Fibroblast of the conjunctiva (primary cell): ENCODE measurements at places on chromosomes 2 and 18.
A peak's percentile ranks its signal among the peaks of the same experiment; 100 is the strongest.

GRCh38 chr2:230575642-230576324 is 136.9 kb upstream of the CAB39 start:
- DNase-seq: no peak

GRCh38 chr2:72975017-72975416 is 57.7 kb downstream of the EMX1 start:
- no peak for DNase-seq

- no peak for DNase-seq
Measured at GRCh38 chr18:76490670-76491472, 4.2 kb downstream of the ZNF516 start.

DNA sequence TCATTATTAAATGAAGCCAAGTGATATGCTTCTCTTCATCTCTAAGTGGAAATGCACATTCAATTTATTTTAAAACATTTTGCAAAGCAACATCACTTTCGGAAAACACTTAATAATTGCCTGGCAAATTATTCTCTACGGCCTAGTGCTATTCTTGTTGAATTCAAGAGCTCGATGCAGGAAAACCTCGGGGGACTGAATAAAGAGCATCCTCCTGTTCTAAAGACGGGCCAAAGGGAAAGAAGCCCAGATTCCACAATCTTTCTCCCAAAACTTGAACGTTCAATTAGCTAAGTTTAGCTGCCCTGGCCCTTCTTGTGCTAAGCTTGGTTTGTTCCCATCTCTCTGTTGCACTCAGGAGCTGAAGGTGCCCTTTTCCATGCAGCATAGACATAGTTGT is 23.2 kb upstream of the SEH1L start:
- DNase-seq: no peak

DNA sequence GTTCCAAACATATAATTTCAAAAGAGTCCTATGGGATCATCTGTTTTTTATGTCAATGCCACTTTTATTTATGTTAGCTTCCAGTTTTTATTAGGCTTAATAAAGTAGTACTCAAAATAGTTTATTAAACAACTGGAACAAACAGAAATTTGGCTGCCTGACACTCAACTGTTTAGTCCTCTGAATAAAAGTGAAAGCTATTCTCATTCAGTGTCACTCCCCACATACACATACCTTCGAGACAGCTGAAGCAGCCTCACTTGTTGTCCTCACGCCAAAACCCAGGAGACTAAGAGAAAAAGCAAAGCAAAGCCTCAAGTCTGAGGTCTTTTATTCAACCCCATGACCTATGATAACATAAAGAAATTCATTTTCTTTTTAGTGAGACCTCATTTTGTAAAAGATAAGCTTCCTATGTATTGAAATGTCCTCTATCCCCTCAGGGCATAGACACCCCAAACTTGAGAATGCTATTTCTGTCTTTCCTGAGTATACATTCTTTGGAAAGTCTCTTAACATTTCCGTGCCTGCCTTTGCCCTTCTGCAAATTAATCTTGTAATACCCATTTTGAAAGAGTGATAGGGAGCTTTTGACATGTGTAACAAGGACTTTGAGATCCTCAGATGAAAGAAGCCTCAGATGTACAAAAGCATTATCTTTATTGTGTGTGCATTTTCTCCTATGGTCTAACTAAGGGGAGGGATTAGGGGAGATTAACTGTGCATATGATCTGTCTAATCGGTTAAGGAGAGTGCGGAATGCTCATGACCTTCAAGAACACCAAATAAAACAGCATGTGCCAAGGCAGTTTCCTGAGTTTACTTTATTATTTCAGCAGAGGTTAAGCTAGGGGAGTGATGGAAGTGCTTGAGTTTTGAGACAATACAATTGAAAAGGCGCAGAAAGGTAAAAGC is 1523.7 kb upstream of the PIK3C3 start:
- DNase-seq: no peak

GRCh38 chr2:127877136-127877535 is 8.6 kb downstream of the AMMECR1L start:
- no peak for DNase-seq

DNA sequence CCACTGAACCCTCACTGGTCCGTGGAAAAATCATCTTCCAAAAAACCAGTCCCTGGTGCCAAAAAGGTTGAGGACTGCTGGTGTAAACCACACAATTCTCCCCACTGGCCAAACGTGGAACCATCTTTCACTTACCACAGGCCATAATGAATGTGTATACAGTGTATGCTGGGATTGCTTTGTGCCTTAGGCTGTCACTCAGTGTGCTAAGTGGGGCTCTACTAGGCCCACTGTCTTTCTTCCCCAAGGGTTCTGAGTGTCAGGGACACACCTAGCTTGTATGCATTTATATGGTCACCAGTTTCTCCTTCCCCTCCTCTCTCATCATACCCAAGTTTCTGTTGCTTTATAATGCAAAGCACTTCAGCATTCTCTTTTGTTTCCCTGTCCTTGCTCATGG is 27.2 kb downstream of the SCYGR8 start:
- no peak for DNase-seq

- peak; percentile 63 for DNase-seq
Measured at GRCh38 chr18:11995445-11996189, 14.3 kb downstream of the IMPA2 start.

DNA sequence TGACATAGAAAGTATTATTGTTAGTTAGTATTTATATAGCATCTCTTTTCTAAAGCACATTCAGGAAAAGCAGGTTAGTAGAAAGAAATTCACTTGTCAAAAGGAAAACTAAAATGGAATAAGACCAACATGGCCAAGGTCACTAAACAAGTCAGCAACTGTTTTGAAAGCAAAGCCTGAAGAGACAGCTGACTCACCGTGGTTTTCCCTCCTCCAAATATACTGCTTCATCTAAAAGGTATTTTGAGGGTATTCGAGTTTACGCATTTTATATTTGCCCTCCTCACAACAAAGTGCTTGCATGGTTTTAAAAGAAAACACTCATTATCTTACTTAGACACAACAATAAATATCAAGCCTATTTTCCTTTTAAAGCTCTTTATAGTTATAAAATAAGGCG is 24.0 kb downstream of the ZNF385B start:
- no peak for DNase-seq

GRCh38 chr18:69220529-69220928 is 180.2 kb upstream of the DOK6 start:
- no peak for DNase-seq

DNA sequence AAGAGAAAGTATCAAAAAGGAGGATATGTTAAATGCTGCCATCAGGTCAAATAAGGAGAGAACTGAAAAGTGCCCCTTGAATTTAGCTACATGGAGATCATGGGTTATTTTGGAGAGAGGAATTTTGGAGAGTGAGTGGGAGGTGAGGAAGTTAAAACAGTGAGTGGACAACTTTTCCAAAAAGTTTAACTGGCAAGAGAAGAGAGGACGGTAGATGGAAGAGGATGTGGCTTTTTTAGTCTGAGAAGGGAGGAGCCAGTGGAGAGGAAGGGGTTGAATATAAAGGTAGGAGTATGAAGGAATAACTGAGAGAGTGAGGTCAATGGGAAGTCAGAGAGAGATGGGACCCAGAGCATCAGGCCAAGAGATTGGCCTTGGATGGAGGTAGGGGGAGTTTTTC is 62.5 kb upstream of the NFE2L2 start:
- no peak for DNase-seq

GRCh38 chr2:231565887-231566594 is 26.6 kb upstream of the TEX44 start:
- no peak for DNase-seq

- no peak for DNase-seq
Measured at GRCh38 chr18:37309059-37309458, 256.5 kb downstream of the CELF4 start.

DNA sequence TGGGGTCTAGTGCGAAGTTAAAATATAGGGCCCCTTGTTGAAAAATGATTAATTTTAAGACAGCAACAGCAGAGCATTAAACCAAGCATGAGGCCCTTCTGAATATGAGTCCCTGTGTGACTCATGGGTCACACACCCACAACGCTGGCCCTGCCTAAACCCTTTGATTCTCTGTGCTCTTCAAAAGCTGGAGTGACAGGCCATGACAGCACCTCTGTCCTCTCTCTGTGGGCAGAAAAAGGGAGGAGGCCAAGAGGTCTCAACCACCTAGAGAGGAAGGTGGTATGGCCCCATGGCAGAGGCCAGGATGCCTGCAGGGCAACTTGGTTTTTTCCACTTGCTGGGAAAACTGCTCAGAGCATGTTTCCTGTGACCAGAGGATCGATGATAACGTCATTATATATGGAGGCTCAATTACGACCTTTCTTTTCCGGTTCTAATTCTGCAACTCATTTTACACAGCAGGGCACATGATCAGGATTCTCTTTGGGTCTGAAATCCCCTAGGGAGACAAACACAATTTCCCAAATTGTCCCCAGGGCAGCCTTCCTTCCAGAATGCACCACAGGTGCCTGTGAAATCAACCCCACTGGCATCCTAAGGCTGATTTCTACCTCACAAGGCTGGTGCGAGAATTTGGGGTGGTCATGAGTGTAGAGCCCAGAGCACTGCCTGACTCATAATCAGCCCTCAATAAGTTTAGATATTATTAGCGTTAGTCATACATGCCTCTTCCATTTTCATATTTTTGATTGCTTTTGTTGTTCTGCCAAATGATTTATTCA is 102.0 kb upstream of the PPP1CB start:
- DNase-seq: no peak

- no peak for DNase-seq
Measured at GRCh38 chr2:217231724-217232123, 371.9 kb upstream of the TNP1 start.

GRCh38 chr18:39752351-39752750 is 2186.8 kb upstream of the CELF4 start:
- no peak for DNase-seq

DNA sequence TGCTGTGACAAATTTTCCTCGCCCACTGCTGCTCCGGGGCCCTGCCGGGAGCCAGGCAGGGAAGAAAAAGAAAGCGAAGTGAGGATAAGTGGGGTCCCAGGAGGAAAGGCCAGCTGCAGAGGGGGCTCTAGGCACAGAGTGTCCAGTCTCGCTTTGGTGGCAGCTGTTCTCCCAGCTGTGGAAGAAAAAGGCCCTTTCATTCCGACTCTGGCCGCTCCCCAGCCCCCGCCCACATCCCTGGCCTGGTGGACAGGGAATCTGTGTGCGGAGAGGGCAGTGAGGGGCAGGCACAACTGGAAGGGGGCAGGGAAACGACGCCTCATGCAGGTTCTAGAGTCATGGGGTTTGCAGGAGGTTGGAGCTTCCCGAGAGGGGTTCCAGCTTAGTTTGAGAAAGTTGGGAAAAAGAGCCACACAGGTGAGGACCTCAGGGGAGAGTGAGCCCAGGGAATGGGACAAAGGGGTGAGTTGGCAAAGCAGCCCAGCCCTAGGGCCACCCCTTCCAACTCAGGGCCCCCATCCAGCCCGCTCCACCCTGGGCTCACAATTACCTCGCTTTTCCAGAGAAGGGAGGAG is 1.8 kb downstream of the RTKN start:
- no peak for DNase-seq

DNA sequence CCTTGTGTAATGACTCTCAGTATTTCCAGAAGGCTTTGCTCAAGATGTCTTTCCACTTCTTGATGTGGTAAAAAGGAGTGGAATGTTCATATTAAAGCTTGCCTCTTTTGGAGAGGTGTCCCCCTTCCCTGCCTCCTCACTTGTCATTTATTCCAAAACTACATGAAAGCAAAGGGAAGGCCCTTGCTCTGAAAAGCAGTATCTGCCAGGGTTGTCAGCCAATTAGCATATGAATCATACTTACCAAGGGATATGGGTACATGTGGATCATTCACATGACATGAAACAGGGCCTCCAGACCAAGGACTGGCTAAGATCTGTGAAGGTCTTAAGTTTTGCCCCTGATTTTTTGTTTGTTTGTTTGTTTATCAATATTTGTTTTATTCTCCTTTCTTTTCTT is 31.3 kb downstream of the ANXA4 start:
- DNase-seq: peak; percentile 17

DNA sequence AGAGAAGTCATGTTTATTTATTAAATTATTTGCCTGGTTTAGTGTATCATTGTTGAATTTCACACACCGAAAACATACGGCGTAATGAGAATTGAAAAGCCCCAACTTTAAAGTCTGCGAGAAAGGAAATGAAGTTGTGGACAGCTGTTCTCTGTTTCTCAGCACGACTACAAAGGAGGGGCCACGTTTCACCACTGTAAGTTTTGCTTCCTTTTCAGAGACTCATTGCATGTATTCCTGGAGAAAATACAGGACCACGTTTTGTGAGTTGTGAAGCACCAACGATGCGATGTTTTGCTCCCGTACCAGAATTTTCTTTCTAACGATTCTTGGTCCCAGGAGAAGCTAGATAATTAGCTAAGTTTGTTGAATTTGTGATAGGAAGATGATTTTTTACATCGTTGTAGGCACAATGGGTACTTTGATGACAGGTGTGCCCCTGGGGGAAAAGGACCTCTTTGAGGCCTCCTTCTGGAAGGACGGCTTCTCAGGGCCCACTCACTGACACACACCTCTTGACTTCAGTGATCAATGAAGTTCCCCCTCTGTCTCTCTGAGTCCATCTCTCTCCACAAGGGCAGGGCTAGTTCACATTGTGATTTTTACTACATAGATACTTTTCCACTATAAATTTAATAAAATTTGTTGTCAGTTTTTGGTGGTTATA is 23.7 kb upstream of the ACKR3 start:
- DNase-seq: no peak

- no peak for DNase-seq
Measured at GRCh38 chr2:15647622-15648590, 56.2 kb downstream of the DDX1 start.

- DNase-seq: no peak
Measured at GRCh38 chr2:54949431-54949830, 100.8 kb downstream of the RTN4 start.

GRCh38 chr2:21591926-21592325 is 468.2 kb downstream of the TDRD15 start:
- no peak for DNase-seq

- no peak for DNase-seq
Measured at GRCh38 chr2:101310834-101311695, 2.6 kb upstream of the RNF149 start.

DNA sequence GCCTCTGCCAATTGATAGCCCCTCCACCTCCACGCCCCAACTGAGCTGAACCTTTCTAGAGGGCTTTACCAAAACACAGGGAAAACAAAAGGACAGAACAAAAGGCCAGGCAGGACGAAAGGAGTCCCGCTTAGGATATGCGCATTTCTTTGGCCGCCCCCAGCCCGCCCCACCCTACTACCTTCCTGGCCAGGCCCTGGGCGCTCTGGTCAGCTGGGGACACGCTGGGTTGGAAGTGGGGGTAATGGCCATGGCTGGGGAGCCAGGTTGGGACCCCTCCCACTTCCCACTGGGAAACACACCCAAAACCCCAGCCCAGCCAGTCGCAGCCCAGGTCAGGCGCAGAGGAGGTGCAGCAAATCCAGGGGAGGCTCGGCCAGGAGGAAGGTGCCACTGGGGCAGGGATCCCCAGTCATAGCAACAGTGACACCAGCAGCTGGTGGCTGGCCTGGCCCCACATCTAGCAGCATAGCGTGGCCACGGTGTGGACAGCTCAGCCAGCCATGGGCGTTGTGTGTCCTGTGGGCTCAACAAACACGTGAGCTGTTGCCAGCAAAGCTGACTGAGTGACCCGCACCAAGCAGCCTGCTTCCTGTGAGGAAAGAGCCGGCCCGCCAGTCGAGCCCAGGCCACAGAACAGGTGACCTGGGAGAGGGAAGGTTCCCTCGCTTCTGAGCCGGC is 24.6 kb upstream of the B3GNT7 start:
- DNase-seq: no peak
